HL-60 (cell line): ENCODE measurements at places on chromosomes 2 and 18.

DNA sequence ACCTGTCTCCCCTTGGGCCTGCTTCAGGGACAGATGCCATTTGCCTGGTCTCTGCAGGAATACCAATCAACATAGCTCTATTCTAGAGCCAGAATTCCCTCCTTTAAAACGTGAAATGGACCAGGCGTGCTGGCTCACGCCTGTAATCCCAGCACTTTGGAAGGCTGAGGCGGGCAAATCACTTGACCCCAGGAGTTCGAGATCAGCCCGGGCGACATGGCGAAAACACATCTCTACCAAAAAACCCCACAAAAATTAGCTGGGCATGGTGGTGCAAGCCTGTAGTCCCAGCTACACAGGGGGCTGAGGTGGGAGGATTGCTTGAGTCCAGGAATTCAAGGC is 127.0 kb downstream of the PLEKHM3 start:
- no peak for DNase-seq

DNA sequence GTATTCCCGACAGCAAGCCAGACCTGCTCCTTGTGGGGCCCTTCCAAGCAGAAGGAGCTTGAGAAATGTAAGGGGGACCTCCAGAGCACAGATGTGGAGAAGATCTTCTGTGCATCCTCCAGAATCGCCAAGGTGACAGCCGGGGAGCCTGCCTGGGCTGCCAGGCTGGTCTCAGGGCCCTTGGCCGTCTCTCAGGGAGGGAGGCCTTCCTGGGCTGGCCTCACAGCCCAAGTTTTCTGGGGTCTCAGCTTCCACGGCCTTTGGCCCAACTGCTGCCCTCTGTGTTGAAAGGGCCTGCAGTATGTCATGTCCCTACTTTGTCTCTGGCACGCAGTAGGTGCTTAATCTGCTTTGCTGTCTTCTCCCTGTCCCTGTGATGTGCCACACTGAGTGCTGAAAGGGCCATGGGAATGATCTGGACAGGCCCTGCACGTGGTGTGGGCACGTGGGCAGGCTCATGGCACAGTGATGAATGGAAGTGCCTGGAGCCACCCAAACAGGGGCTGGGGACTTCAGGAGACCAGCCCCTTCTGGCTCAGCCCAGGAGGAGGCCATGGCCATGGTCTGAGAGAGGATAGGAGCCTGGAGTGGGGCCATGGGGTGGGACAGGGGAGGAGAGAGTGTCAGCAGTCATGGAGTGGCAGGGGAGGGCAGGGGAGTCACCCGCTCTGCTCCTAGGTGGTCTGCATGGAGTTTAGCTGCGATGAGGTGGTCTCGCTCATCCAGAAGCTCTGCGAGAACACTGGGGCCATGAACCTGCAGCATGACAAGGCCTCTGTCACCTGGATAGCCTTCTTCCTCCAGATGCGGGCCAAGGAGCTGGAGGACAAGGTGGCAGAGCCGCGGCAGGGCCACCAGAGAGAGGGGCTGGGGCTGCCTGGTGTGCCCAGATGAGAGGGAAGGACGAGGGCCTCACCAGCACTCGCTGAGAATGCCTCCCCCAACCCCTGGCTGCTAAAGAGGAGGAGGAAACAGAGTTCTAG is 35.4 kb downstream of the HJURP start:
- DNase-seq: no peak

- no peak for DNase-seq
Observed at GRCh38 chr2:227237786-227238185, 73.4 kb downstream of the COL4A3 start.

DNA sequence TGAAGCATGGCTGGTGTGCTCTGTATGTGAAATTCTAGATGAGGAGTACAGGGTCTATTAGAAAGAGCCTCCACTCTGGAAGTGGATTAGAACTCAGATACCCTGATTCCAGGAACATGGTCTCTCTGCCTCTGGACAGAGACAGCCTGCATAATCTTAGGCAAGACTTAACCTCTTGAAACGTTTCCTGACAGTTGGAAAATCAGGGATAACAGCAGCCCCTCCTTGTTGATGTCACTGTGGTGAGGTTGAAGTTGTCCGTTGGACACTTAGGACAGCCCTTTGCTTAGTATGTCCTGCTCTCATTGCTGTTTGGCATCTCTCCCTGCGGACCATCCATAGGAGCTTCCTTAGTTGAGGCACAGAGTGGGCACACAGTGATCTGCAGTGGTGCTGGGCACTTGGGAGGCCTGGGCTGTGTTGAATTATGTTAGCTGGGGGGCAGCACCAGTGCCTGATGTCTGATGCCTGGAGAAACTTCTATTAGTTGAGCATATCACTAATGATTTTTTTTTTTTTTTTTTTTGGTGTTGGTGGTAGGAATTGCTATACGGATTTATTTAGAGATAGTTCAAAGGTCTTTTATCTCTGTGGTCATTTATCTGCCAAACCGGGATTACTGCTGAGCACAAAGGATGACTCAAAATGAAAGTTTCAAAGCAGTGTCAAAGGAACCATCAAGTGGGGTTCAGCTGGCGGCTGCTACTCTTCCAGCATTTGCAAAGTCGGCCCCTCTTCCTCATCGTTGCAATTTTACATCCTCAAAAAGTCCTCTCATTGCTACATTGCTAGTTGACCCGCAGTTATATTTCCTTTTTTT is 28.8 kb downstream of the SETBP1 start:
- DNase-seq: no peak

DNA sequence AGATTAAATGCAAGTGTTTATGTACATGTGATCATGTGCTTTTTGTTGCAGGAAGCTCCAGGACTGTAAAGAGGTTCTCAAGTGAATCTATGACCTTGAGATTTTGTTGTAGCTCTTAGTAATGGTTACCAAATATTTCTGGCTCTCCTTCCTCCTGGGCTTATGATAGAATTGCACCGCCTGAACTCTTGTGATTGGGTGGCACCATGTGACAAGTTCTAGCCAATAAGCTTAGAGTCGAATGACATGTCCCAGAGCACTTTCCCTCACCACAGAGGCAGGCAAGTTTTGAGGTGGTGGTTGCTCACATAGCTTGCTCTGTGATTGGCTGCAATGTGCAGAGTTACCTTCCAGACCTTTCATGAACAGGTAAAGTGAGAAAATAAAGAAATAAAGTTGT is 8.9 kb upstream of the SCG2 start:
- DNase-seq: no peak

DNA sequence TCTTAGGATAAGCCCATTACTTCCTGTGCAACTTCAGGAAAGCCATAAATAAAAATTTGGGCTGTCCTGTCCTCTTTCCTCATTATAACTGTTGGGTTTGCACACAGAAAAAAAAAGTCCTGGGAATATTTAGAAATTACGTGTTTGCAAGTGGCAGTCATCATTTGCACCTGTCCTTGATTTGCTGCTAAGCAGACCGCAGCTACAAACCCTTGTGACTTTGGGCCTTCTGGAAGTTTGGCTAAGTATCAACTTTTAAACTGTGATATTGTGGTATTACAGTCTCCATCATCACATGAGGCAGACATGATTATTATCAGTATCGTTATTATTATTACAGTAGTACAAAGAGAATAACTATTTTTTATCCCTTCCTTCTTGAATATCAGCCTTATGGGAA is 260.7 kb upstream of the SESTD1 start:
- no peak for DNase-seq

DNA sequence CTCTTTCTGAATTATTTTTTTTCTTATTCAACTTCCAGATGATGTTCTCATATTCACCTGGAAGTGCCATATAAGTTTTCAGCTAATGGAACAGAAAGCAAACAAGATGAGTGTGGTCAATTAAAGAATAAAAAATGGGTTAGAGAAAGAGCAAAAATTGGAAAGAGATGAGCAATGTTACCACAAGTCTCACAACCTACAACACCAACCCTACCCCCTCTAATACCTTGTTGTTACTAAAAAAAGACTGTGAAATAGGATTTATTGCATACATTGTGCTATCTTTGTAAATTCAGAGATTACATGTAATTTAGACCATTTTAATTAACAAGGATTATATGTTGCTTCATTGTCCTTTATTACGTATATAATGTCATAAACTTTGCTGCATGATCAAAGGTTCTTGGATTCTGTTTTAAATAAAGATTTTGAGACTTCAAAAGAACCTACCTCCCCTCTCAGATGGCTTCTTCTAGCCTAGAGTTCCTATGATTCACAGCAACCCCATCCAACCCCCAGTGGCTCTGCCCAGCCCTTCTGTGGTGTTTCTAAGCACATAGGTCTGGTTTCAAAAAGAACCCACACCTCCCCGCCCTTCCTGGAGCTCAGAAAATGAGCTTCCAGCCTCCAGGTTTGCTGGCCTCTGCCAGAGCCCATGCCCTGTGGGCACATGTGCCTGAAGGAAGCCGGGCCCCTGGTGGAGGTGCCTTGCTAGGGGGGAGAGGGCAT is 24.7 kb downstream of the LGALSL start:
- no peak for DNase-seq

DNA sequence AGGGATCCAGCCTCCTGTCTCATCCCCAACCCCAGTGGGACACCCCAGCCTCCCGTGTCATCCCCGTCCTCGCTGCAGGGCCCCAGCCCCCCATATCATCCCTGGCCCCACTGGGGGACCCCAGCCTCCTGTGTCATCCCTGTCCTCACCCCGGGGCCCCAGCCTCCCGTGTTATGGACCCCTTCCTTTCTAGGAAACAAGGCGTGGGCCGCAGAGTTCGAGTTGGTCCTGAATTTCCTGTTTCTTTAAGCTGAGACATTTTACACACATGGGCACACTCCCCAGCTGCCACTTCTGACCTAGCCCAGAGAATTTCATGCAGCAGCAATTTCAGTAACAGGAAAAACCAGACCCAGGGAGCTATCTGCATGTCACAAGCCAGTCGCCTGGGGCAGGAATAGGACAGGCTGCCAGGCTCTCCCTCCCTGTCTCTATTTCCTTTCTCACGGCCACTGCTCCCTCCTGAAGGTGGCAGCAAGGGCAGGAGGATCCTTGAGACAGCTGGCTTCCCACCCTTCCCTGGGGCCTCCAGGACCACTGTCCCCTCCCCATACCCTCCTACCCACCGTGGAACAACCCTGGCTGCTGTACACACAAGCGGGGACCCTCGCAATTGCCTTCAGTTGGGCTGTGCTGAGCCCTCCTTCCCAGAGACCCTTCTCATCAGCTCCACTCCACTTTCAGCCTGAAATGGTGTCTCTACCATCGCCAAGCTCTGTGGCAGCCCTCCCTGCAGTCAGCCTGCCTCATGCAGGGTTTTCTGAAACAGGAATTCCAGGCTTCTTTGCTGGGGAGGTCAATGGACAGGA is 141.9 kb upstream of the ID2 start:
- DNase-seq: peak; percentile 44

DNA sequence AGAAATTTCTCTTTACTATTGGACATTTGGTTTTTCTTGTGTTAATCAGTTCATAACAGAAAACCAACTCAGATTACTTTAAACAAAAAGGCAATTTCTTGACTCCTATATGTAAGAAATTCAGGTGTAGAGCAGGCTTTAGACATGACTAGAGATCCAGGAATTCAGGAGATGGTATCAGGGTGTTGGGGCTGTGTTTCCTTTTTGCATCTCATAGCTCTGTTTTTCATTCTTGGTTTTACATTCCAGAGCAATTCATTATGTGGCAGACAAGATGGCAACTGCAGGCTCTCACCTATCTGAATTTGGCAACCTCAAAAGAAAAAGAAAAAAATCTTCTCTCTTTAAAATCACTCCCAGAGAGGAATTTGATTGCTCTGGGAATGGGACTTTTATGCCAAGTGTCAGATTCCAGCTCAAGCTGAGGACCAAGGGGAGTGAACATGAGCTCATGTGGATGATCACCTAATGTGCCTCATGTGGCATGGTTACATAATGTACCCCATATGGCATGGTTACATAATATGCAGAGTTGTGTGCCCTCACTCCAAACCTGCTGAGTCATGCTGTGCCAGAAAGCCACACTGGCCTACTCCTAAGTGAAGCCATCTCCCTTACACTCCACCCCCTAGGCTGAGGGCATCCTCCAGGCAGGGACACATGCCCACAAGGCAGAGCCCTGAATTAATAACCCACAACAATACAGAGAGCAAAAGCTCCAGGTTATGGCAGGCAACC is 282.7 kb downstream of the MBD2 start:
- peak; percentile 60 for DNase-seq

DNA sequence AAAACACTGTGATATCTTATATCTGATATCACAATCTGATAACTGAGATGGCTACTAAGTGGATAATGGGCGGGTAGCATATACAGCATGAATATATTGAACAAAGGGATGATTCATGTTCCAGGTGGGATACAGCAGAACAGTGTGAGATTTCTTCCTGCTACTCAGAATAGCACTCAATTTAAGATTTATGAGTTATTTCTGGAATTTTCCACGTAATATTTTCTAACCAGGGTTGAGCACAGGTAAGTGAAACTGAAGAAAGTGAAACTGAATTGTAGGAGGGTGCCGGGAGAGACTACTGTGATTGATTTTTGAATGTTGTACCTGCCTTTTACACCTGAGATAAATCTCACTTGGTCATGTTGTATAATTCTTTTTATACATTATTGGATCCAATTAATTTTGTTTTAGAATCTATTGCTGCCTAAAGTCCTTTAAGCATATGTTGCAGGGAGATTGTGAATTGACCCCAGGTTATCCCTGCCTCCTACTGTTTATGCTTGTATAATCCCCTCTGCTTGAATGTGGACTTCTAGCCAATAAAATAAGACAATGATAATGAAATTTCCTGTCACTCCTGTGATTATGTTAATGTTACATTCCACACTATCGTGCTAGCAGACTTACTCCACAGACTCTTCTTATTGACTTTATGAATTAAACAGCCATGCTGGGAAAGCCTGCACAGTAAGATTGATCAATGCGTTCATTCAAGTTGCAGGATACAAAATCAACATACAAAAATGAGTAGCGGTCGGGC is 67.6 kb upstream of the RBBP8 start:
- DNase-seq: no peak

- DNase-seq: no peak
Observed at GRCh38 chr18:9737472-9738121, 29.5 kb downstream of the RAB31 start.

DNA sequence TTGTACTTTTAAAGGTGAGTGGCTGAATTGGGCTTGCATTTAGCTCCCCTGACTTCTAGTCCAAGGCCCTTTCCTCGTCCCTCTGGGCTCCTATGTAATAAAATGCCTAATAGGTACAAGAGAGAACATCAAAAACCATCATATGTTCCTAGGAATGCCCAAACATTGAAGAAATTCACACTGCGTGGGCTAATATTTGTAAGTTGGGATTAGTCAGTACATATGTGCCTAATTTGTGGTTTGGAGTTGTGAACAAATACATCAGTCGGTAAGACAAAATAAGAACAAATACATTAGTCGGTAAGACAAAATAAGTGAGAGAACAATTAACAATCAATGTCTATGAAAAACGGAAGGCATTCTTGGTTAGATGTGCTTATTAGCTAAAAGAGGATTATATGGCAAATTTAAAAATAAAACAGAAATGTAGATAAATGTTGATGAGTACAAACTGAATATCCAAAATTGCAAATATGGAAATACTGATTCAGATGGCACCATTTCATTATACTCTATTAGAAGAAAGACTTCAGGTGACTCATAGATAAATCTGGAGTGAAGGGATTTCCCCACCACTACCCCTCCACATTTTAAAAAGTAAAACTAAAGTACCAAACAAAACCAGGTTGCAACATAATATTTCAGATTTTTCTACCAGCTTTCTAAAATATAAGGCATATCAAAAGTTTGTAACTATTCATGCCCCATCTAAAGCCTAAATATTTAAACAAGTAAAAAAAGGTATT is 325.4 kb downstream of the ZEB2 start:
- DNase-seq: no peak
